NCI-H748 treated with DMSO at 0.1 percent for 48 hours (cell line): ENCODE measurements at places on chromosomes 7 and 10.

- DNase-seq = no peak
These were observed 180.2 kb downstream of the PRKCQ start for GRCh38 chr10:6399879-6400278.

DNA sequence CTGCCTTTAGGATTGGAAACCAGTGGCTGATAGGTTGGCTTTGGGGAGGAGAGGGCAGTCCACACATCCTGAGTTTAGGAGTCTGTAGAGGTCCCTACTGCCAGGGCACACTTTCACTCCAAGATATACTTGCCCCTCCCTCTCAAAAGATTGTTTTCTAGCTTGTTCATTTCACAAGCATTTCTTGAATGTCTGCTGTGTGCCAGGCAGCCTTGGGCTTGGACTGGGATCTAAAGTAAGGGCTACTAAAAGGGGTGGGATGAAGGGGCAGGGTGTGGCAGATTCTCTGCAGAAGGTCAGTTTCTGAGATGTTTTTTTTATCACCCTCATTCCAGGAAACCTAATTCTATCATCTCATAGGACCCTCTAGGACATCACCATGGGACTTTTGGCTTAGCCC is 272.4 kb downstream of the SKAP2 start:
- no peak for DNase-seq

- DNase-seq = no peak
These were observed 67.1 kb downstream of the CUBN start for GRCh38 chr10:17062493-17062892.

GRCh38 chr10:28470873-28471651 is 61.9 kb upstream of the WAC start:
- no peak for DNase-seq

DNA sequence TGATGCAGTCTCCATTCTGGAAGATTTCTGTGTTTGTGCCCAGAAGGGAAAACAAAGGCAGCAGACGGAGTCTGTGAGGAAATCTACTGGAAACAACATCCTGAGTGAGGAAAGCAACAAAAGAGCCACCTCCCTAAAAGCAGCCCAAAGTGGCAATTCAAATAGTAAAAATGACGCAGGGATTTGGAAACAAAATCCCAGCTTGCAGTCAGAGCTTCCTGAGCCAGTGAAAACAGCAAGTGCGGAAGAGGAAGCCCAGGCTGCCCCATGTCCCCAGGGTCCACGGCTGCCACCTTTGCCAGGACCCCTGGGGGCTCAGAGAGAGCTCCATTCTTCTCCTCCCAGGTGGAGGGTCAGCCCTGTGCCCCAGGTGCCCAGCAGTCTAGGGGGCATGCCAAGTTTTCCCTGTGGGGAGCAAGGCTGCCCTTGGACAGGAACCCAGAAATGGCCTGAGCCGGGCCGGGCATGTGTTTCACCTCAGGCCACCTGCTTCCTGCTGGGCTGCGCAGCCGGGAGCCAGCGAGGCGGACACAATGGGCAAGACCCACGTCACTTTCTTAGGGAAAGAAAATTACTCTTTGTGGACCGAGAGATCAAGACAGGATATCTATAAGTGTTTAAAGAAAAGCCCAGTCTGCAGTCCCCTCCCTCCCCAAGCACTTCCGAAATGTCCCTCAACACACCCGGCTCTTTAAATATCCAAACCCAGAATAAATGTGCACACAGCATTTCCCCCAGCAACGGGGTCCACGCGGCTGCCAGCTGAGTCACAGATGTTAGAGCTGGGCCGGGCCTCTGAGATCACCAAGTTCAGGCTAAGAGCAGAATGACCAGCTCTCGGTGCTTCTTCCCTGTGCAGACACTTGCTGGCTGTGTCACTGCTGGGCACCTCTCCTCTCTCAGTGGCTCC is 231.1 kb downstream of the ARHGAP12 start:
- DNase-seq = no peak

DNA sequence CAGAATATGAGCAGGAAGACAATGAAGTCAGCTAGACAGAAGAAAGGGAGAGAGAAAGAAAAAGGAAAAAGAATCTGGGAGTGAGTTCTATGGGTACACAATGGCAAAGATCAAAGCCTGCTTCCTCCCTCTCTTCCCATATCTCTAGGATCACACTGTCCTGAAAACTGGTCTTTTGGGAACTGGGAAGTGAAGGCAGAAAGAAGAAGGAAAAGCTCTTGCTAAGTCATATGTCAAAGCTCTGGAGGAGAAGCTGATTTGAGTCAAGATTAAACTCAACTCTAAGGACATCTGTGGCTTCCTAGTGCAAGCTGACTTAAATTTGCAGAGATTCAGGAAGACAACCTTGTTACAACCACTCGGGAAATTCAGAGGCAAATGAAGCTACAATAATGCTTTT is 147.5 kb downstream of the DOCK4 start:
- DNase-seq = no peak

GRCh38 chr10:132983252-132984007 is 41.1 kb upstream of the CFAP46 start:
- no peak for DNase-seq

GRCh38 chr7:154905615-154906014 is 97.3 kb downstream of the PAXIP1 start:
- DNase-seq = no peak

GRCh38 chr10:82397854-82398253 is 522.9 kb downstream of the NRG3 start:
- no peak for DNase-seq

DNA sequence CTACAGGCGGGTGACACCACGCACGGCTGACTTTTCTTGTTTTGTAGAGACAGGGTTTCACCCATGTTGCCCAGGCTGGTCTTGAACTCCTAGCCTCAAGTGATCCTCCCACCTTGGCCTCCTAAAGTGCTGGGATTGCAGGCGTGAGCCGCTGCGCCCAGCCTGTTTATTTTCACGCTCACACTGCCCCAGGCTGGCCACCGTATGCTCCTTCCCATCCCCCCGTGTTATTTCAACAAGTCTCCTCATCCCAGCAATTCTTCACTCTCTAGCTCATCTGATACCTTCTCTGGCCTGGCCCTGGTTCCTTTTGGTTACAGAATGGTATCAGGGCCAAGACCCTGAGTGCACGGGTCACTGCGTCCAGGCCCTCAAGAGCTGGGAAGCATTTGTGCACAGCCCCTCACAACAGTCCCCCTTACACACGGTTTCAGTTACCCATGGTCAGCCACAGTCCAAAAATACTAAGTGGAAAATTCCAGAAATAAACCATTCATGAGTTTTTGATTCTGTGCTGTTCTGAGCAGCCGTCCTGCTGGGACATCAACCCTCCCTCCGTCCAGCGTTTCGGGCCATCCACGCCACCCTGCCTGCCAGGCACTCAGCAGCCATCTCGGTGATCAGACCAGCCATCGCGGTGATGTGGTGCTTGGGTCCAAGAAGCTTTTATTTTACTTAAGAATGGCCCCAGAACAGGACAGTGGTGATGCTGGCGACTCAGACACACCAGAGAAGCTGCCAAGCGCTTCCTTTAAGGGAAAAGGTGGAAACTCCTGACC is 8.9 kb downstream of the COX19 start:
- DNase-seq = no peak

DNA sequence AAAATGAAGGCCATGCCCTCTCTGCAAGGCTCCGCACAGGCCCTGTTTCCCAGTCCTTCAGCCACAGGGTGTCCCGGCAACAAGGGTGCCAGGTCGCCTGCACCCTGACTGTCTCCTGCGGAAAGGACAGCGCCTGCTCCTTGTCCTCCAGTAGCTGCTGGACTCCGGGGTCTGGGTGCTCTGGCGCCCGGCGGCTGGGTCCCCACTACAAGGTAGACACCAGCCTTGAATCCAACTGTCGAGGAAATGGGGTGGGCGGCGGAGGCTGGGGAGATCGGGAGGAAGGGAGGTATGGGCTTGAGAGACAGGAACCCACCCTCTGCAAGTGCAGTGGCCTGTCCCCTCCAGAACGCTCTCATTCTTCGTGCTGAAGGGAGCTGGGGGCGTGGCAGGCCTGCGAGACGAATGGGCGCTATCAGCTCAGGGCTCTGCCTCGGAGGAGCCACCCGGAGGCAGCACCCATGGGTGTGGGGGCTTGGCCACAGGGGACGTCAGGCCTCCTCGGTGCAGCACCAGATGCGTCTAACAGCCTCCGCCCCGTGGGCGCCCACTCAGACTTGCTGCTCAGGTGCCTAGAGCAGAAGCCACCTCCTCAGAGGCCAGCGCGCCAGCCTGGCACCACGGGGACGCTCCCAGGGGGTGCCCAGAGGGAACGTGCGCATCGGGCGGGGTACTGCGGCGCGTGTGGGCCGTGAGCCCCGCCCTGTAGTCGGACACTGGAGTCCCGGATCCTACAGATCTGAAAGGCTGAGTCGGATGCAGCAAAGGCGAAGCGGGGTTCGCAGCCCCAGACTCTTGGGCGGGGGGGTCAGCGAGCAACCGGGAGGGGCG is 15.6 kb downstream of the ADAM8 start:
- DNase-seq = no peak

GRCh38 chr10:110221044-110221720 is 13.8 kb downstream of the MXI1 start:
- no peak for DNase-seq

GRCh38 chr10:35644050-35644950 is 2.2 kb upstream of the FZD8 start:
- no peak for DNase-seq

DNA sequence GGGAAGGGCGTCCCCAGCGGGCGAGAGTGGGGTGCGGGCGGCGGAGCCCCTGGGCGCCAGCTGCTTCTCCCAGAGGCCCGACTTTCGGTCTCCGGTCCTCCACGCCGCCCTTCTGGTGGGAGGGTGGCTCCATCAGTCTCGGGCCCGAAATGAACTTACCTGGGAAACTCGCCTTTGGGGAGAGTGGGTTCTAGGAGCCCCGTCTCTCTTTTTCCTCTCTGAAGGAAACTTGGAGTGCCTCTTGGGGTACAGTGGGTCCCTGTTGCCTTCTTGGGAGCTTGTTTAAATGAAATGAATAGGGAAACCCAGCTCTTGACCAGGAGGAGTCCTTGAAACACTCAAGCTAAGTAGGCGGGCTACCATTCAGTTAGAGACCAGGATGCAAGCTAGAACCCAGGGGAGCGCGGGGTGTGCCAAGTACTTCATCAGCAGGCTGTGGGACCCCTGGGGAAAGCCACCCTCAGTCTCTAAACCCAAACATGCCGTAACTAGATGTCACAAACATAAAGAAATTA is 1.3 kb downstream of the SLC26A4 start:
- DNase-seq = no peak

GRCh38 chr10:117226813-117227451 is 14.0 kb upstream of the SLC18A2 start:
- peak; percentile 5 for DNase-seq

DNA sequence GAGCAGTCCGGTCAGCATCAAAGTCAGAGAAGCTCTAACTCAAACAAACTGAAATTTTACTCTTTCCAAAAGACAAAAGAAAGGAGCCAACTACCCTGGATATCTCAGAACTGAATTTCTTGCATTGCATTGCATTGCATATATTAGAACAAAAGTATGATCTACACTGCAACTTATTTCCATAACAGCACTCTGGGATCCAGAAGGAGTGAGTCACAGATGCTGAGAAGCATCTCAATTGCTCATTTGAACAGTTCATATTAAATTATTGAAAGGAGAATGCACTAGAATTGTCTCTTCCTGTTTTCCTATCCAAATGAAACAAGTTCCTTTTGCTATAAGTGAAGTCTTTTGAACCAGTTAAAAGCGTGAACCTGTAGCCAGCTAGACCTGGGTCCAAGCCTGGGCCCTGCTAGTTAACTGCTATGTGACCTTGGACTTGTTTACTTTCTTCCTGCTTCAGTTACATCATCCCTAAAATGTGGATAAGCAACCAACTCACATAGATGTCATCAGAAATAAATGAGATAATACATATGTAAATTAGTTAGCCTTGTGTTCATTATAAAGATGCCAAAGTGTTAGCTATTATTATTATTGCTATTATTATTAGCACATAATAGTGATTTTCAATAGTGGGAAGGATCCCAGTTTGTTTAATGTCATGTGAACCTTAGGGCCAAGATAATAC is 184.1 kb downstream of the CREB5 start:
- no peak for DNase-seq

GRCh38 chr7:126657599-126658358 is 595.0 kb downstream of the GRM8 start:
- DNase-seq = peak; percentile 16

DNA sequence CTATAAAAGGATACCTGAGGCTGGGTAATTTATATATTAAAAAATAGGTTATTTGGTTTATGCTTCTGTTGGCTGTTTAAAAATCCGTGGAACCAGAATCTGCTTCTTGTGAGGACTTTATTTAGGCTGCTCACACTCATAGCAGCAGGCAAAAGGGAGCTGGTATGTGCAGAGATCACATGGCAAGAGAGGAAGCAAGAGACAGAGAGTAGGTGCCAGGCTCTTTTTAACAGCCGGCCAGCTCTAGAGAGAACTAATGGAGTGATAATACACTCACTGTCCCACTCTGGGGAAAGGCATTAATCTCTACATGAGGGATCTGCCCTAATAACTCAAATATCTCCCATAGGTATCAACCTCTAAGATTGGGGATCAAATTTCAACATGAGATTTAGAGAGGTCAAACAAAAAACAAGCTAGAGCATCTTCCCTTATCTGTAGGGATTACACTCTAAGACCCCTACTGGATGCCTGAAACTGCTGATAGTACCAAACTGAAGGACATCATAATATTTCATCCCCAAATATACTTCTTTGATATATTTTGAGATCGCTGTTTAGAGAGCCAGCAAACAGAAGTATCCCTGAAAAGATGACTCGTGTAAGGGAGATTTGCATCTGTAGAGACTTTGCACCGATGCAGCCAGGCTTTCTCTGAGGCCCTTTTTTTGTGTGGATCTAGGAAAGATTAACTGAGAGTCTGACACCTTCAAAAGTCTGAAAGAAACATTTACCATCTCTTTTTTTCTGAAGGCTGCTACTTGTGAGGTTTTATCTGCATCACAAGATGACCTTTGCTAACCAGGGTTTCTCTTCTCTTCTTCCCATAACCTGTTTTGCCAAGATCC is 717.0 kb upstream of the MBL2 start:
- DNase-seq = no peak

DNA sequence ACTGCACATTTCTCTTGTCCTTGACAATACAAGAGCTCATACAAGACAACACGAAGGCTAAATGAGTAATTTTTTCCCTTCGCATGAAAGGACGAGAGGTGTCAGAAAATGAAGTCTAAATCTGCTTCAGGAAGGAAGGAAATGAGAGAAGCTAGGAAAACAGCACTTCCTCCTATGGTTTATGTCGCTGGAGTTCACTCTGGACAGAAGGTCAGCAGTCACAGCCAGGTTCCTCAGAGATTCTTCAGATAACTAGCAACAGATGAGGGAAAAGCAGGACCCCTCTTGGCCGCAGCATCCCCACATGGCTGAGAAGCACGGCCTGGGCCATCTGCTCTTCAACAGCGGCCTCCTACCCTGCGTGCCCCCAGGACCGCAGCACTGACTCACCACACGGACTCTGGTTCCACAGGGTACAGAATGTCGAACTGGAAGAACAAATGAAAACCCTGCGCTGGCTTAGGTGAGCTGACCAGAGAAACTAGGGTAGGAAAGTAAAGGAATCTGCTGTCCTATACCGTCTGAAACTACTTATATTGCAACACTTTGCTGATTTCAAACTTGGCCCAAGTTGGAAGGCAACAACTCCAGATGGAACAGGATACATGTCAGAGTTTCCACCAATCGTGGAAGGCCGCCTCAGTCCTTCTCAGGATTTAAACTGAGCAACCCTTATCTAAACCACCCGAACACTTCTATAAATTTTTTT is 26.3 kb downstream of the DNMBP start:
- no peak for DNase-seq

GRCh38 chr7:12369756-12370155 is 33.9 kb downstream of the VWDE start:
- DNase-seq = no peak

GRCh38 chr10:16756561-16757221 is 60.5 kb downstream of the RSU1 start:
- no peak for DNase-seq
